NCI-H510A (cell line): ENCODE measurements at places on chromosomes 3 and 15.

GRCh38 chr3:190424108-190424477 is 25.6 kb downstream of the TMEM207 start:
- DNase-seq = no peak

DNA sequence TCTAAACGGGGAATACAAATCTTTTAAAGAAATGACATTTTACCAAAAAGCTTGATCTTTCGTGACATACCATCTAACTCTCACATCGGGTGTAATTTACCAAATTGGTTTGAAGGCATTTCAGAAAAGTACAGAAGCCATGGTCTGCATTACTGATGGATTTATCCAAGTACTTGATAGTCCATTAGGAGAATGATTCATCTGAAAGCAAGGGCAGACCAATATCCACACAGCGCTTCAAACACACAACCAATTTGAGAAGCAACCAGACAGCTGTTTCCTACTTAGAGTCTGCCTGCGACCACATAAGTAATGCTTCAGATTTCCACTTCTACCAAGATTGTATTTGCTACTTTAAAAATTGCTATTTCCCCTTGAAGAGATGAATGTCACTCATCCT is 697.6 kb upstream of the ALCAM start:
- DNase-seq = no peak

GRCh38 chr3:104896624-104897023 is 470.1 kb upstream of the ALCAM start:
- no peak for DNase-seq

DNA sequence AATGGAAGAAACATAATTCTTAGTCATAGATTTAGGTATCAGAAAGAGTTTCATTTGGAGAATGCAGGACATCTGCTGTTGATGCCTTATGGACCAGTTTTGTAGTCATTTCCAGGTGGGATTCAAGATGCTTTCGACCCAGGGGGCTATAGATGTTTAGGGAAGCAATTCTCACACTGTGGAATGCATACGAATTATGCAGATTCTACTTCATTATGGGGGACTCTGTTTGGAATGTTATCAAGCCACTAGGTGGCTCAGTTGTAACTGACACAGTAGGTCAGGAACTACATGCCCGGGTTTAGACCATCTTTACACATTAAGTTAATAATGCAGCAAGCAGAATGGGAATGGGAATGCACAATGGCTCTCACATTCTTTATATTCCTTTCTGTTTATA is 1359.8 kb downstream of the ZPLD1 start:
- no peak for DNase-seq

DNA sequence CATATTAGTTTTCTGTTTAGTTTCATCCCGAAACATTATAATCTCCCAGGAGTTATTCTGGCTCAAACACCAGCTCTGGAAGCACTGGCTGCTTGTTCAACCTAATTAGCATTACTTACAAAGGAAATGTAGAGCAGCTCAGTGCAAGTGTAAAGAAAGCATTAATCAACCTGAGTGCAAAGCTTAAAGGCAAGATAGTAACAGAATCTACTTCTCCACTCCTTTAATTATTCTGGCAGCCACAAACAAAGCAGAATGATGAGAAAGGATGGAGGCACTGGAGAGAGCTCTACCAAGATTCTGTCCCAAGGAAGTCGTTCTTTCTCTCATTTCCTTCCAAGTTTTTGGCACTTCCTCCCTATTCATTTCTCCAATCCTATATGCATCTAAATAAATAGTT is 1384.0 kb downstream of the ZPLD1 start:
- no peak for DNase-seq

- DNase-seq = no peak
These were observed 13.9 kb downstream of the PCYT1A start for GRCh38 chr3:196273655-196274054.

GRCh38 chr15:66860844-66861243 is 158.8 kb downstream of the SMAD6 start:
- DNase-seq = no peak

DNA sequence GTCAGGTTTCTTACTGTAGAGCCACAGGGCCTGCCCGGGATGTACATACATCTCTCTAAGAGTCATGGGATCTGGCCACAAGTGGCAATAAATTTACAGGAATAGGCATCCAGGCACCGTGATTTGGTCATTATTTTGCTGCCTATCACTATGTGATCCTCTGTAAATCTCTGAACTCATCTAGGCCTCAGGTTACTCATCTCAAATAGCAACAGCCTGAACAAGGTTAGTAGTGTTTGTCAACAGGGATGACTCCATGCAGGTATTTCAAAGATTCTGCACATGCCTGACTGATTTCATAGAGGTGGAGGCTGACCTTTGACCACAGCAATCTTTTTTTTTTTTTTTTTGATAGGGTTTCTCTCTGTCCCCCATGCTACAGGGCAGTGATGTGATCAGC is 88.8 kb upstream of the TBL1XR1 start:
- DNase-seq = peak; percentile 18

DNA sequence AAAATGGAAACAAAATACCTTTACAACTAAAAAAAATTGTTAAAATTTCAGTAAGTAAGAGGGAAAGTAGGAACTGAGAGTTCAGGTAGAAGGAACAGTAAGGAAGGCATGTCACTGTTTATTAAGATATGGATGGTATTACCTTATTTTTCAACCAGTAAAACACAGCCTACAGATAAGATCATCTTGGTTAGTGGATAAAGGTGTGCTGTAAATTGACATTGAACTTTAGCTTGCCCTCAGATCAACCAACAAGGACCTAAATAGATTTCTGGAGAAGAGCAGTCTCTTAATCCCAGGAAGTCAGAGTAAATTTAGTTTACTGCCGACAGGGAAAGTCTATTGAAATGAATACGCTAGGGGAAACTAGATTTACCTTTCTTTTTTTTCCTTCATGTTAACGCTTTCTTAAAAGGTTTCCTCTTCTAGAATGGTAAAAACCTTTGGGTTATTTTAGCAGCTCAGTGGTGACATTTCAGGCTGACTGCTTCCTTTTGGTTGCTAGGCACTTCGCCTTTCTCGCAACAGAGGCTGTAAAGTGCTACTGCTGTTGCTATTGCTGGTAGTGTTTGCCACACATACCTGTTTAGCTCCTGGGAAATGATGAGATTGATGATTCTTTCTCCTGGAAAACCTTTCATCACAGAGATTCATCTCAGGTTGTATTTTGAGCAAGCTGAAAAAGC is 12.9 kb downstream of the DZIP3 start:
- no peak for DNase-seq

- DNase-seq = no peak
These were observed 44.6 kb upstream of the POU1F1 start for GRCh38 chr3:87320756-87321626.

GRCh38 chr15:90465930-90466567 is 63.7 kb upstream of the CRTC3 start:
- no peak for DNase-seq

DNA sequence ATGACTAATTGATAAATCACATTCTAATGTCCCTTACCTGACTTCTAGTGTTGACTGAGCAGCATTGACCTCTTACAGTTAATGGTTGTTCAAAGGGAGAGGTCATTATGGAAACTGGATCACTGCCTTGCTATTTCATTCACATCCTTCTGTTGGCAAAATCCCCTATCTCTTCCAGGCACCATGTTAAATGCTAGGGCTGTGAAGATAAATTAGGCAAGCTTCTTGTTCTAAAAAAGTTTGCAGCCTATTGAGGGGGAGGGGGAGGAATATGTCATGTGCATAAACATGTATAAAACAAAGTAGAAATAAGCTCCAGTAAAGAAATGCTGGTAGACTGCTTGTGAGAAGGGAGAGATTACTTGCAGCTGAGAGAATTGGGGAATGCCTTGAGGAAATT is 84.8 kb upstream of the MLF1 start:
- no peak for DNase-seq

DNA sequence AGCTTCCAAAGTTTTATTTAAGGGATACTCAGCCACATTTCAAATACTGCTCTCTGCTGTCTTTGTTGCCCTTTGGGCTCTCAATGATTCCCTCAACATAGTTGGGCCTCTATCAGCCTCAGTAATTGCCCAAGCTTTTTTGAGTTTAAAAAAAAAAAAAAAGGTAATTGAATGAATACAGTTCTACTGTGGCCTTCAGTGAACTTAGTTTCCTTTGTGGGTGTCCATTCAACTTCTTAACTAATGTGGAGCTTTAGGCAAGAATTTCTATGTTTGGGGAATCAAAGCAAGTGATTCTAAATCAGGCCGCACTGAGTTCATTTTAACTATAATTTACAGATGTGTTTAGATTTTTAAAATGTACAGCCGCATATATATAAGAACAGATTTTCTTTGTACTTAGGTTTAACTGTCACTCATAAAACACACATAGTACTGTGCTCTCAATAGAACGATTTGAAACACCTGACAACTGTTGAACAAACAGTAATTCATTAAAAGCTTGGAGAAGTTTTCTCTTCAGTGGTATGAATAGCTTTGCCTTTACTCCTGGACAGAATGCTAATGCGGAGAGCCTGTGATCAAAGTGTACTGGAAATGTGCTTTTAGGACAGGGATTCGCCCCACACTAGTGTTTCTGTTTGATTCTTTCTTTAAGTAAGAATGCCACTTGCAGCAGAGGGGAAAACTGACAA is 844.9 kb upstream of the SEMA6D start:
- DNase-seq = no peak

GRCh38 chr3:135889443-135889842 is 76.1 kb upstream of the PPP2R3A start:
- no peak for DNase-seq

GRCh38 chr3:39911465-39912309 is 102.3 kb downstream of the MYRIP start:
- no peak for DNase-seq

DNA sequence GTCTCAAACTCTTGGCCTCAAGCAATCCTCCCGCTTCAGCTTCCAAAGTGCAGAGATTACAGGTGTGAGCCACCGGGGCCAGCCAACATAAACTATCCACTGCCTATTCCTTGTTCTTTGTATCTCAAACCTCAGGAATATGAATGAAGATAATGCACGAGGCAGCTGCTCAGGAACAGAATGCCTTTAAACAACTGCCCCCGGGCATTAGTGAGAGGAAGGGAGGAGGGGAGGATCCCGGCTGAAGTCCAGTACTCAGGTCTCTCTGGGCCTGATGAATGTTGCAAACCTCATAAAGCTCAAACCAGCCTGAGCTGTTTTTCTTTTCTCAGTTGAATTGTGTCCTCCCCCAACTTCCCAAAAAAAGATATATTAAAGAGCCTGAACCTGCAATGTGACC is 26.9 kb upstream of the MTMR14 start:
- DNase-seq = no peak

- no peak for DNase-seq
These were observed 32.0 kb upstream of the MBNL1 start for GRCh38 chr3:152236716-152237115.

DNA sequence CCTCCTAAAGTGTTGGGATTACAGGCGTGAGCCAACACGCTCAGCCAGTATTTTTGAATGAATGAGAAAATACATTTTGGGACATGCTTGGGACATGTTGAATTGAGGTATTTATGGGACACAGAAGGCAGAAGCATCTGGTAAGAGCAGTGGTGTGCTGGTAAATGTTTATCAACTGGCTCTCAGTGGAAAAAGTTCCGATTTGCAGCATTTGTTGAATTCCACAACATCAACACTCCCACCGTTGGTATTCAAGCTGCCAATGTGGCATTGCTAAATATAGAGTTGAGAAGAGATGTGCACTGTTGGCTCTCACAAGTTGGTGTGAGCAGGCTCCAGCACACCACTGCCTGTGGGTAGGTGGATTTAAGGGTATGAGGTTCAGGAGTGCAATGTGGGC is 35.8 kb upstream of the LRRFIP2 start:
- DNase-seq = no peak

DNA sequence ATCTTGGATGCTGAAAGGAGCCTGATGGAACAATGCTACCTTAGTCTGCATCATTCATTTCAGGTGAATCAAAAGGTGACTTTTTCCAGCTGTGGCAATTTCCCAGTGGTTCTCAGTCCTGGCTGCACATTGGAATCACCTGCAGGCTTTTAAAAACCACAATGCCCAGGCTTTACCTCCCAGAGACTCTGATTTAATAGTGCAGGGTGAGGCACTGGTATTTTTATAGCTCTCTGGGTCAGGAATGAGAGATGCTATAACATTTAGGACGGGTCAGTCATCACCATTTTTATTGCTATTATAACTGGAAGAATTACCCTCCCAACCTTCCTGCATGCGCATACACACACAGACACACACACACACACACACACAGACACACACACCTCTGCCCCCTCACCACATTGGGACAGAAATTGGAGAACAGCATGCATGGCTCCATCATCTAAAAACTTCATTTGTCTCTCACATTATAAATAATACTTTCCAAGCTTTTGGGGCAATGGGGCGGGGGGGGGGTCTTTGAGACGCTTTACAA is 41.1 kb downstream of the LARP6 start:
- DNase-seq = no peak

DNA sequence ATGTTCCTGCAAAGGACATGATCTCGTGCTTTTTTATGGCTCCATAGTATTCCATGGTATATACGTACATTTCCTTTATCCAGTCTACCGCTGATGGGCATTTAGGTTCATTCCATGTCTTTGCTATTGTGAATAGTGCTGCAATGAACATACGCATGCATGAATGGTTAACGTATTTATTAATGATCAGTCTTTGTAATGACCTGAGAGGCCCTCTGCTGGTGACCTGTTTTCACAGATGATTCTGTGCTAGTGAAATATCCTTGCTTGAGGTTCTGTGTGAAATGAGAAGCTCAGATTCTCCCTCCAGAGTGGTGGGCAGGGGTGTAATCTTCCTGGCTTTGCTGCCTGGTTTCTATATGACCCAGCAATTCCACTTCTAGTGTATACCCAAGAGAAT is 160.2 kb upstream of the RASGRP1 start:
- no peak for DNase-seq

GRCh38 chr3:194249323-194250097 is 101.6 kb downstream of the CPN2 start:
- no peak for DNase-seq

DNA sequence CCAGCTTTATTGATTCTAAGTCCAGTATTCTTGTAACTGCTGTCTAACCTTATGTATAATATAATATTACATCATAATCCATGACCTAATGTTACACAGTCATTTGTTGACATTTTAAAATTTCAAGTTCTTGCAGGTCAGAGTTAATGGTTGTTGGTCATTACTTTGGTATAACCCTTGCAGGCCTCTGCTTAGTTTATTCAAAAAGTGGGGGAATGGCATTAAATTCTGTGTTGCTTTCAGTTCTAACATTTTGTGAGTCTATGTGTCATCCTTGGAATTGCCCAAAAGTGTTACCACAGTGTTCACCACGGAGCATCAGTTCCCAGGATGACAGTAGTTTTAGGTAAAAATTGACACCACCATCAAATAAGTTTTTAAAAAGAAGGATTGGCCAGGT is 174.8 kb upstream of the BCL6 start:
- no peak for DNase-seq

GRCh38 chr15:51861557-51862359 is 32.3 kb downstream of the TMOD3 start:
- DNase-seq = no peak

DNA sequence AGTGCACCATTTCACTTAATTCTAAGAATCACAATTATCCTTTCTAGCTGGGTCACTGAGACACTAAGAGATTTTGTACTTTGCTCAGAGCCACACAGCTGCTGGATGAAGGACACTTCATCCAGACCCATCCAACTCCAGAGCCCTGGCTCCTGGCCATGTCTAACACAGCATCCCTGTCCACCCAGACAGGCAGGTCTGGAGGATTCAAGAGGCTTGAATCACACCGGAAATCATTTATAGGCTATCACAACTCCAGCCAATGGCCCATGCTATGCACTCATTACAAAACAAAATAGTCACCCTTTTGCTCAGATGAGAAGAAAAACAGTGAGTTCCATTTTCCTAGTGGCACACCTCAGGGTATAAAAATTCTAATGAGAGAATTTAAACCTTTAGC is 198.2 kb upstream of the LMCD1 start:
- DNase-seq = no peak
